Stimulated activated CD8-positive, alpha-beta memory T cell treated with anti-CD3 and anti-CD28 coated beads, Interleukin-4, amount 100 ng/mL, for 4 hours (primary cell): ENCODE measurements at places on chromosomes 4 and X.

- DNase-seq: no peak
These were observed 113.8 kb upstream of the ENPP6 start for GRCh38 chr4:184331268-184331995.

GRCh38 chr4:152951348-152951747, 15.2 kb downstream of the FHDC1 start:
- DNase-seq: no peak

DNA sequence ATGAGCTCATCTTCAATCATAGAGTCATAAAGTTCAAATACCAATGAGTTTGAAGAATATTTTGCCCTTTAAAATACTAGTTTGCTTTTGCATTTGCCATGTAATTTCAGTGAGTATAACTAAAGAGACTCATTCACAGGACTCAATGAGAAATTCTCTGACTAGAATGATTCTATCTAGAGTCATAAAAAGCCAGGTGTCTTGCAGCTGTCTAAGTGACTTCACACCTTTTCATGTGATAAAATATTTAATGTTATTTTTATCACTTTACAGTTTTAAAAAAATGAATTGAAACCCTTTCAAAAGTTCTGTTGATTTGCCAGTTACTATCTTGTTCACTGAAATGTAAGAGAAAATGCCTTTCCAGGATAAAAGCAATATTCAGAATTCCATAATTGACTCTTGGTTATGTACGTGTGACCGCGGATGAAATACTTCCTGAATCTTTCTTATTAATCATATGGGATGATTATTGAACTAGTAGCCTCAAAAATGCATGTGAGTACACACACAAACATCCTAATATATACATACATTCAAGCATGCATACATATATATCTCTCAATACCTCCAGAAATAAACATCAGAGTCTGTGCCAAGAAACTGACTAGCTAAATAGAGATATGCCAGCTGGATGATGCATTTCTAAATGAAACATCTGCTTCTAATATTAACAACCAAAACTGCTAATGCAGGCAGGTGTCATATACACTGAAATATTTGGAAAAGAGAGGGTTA, 87.0 kb downstream of the GABRB1 start:
- no peak for DNase-seq

- DNase-seq: no peak
These were observed 132.1 kb upstream of the LDB2 start for GRCh38 chr4:17030543-17030942.

DNA sequence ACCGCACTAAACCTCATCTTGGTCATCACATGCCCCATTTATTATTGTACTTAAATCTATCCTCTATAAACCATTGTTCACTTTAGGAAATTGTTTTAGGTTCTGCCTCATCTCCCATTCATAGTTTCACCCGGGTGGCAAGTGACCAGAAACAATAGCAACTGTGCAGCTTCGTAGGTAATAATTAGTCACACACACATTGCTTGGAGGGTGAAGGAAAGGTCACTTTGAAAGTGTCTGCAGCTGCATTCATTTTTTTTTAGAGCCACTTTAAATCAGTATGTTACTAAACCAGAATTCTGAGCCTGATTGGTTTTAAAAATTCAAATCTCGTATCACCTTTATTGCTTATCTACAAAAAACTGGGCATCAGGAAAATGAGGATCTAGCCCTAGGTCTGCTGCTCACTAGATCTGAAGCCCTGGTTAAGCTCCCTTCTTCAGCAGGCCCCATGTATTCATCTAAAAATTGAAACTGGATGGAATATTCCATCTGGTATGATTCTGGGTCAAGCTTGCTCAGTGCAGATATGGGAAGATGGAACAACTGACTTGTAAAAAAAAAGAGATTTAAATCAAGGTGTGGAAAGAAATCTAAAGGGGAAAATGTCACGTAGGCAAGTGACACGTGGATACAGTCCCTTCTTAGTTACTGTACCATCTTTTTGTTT, 62.4 kb downstream of the LIMCH1 start:
- DNase-seq: no peak

GRCh38 chrX:21764008-21764407, 6.1 kb upstream of the SMPX start:
- DNase-seq: no peak

- peak; percentile 33 for DNase-seq
These were observed 306.3 kb downstream of the ANK2 start for GRCh38 chr4:113355550-113356371.

DNA sequence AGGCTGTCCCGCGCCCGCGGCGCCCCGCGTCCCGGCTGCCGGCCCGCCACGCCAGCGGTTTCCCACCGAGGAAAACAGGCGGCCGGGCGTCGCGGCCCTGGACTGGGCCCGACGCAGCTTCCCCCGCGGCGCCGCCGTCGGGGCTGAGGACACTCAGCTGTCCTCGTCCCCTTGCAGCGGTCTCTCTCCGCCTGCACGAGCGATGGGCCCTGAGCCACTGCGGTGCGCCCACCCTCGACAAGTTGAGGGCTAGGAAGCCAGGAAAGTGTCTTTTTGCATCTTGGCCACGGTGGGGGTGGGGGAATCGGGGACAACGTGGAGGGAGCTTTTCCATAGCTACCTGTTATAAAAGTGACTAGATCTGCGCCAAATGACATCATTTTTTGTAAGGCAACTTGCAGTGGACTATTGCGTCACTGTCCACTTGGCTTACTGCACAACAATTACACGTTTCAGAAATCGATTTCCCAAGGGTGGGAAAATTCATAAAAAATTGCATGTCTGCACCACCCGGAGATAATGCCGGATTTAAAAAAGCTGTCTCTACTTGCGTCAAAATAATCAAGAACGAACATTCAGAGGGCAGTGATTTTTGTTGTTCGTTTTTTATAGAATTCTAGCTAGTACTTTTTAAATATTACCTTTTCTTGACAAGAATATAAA, 1.1 kb downstream of the KLHL15 start:
- no peak for DNase-seq

- no peak for DNase-seq
These were observed 17.4 kb upstream of the TMPRSS11F start for GRCh38 chr4:68147079-68147478.

DNA sequence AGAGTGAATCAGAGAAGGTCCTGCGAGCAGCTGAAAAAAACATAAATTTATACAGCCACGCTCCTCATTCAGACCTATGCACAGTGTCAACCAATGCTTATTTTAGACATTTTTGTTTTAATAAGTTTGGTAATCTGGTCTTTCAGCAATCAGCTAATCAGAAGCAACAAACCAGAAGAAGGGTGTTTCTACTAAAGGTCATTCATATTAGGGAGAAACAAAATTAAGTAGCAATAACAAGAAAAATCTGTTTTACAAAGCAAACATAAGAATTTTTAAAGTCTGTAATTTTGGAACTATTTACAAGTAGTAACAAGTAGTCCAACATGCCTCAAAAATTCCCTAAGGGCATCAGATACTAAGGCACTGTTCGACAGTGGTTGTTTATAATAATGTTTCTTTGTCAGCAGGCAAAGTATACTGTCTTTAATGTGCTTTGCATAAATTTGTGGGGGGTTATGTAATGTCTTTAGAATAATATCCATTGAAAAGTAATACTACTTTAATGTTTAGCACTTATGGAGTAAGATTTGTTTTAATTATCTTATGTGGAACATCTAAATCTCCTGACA, 82.8 kb downstream of the PHOX2B start:
- no peak for DNase-seq

DNA sequence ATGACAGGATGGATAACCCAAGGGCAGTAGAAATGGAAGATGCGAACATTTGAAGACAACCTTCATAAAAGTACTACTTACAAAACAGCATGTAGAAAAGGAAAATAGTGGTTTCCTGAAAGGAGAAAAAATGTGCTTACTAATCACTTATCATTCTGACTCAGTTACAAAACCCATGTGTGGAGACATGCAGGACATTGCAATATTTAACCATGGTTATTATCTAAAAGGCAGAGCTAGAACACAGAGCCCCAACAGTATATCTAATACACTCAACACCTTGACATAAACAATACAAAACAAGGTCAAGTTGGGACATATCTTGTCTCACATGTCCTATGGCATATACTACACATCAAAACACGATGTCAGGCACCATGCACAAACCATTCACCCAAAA, 55.9 kb downstream of the EIF4E start:
- no peak for DNase-seq

- no peak for DNase-seq
These were observed 57.4 kb upstream of the SORBS2 start for GRCh38 chr4:185869427-185869826.

DNA sequence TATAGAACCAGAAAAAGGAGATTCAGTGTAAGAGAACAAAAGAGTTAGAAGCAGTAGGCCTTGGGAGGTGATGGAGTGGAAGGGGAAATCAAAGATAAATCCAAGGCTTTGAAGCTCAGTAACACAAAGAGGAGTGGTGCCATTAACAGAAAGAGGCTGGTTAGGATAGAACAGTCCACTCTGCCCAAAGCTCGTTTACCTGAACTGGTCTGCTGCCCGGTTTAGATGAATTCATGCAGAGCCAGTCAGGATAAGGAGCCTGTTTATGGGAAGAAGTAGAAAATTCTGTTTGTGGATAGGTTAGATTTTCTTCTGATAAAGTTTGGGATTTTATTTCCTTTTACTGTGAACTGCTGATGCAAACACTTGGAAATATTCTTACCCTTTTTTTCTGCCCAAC, 80.6 kb downstream of the HMGB2 start:
- no peak for DNase-seq

DNA sequence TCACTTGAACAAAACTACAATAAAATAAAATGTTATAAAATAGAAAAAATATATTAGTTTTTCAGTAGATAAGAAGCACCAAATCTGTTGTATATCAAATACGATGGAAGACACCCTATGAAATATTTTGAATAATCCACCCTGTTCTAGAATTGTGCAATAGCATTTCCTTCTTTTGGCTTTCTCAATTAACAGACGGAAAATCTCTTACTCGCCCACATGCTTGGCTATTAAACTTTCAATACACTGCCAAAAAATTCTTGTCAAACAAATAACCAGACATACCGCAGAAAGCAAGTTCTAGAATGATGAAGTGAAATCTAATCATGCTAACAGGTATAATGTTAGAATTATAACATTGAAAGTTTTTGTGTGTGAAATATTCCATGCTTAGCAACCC, 671.6 kb upstream of the SLIT2 start:
- DNase-seq: no peak

- DNase-seq: no peak
These were observed 261.5 kb downstream of the IL1RAPL1 start for GRCh38 chrX:28848707-28849106.

DNA sequence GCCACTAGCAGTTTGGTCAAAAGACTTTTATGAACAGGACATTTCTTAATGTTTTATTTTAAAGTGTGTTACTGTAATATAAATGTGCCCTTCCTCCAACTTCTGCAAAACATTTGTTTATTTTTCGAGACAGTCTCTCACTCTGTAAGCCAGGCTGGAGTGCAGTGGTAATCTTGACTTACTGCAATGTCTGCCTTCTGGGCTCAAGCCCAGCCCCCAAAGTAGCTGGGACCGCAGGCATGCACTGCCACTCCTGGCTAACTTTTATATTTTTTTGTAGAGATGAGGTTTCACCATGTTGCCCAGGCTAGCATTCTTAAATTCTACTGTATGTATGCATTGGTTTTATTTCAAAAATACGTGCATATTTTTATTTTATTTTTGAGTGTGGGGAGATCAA, 1201.9 kb downstream of the STIM2 start:
- DNase-seq: no peak

DNA sequence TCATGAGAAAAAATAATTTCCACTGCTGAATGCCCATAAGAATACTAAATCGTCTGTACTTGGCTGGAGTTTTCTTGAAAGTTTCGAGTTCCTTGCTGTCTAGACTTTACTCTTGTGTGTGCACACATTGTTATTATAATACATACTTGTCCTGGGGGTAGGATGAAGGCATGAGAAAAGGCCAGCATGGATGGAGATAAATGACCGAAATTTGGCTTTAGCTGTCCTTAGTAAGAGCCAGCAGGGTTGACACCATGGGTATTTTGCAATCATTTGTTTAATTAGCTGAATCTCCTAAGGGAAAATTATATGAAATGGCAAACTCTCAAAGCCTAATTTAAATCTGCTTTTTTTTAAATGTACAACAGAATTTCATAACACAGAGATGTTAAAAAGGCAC, 641.6 kb downstream of the ADGRL3 start:
- no peak for DNase-seq

DNA sequence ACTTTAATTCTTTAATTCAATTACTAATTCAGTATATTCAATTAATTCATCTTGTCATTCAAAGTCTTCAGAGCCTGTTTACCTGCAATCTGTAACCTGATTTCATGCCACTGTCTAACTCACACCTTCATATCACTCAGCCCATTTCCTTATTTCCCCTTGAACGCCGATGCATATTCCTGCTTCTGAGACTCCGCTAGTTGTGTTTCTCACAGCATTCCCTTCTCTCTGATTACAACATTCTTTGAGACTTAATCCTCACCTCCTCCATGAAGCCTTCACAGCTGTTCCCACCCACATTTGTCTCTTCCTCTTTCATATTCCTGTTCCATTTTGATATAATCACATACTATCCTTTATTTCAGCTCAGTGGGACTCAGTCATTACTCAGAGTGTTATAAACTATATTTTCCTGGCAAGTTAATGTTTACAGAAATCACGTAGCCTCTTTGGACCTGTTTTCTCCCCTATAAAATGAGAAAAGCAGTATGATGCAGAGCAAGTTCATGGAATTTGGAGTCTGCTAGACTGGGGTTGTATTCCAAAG, 69.0 kb downstream of the MAP9 start:
- DNase-seq: no peak

DNA sequence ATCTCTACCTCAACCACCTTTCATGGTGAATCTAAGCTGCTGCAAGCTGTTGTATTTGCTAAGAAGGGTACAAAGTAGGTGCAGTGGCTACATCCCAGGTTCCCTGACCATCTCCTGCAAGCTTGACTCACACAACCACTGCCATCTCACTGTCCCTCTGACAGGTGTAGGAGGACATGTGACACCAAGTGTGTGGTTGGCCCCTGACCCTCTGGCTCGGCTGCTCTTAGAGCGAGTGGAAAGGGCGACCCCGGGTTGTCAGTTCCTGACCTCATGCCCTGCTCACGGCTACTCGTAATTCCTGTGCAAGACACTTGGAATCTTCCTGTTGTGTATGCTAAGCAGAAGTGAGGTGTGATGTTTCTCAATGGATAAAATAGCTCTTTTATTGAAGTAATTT, 184.4 kb downstream of the DCLK2 start:
- DNase-seq: no peak
